ENCODE measurements at places on chromosomes 3 and 15.

- no peak for DNase-seq
Measured at GRCh38 chr3:46955801-46956259, 20.7 kb downstream of the CCDC12 start.

DNA sequence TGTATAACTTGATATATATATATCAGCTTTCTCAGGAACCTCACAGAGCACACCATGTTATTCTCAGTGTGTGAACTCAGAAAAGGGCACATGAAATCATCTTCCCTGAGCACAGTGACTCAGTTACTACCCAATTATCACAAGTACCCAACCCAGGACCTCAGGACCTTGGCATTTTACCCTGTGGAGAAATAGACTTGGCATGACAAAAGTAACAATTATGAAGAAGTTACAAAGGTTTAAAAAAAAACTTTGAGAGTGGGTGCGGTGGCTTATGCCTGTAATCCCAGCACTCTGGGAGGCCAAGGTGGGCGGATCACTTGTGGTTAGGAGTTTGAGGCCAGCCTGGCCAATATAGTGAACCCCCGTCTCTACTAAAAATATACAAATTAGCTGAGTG, 52.4 kb downstream of the ONECUT1 start:
- no peak for DNase-seq

DNA sequence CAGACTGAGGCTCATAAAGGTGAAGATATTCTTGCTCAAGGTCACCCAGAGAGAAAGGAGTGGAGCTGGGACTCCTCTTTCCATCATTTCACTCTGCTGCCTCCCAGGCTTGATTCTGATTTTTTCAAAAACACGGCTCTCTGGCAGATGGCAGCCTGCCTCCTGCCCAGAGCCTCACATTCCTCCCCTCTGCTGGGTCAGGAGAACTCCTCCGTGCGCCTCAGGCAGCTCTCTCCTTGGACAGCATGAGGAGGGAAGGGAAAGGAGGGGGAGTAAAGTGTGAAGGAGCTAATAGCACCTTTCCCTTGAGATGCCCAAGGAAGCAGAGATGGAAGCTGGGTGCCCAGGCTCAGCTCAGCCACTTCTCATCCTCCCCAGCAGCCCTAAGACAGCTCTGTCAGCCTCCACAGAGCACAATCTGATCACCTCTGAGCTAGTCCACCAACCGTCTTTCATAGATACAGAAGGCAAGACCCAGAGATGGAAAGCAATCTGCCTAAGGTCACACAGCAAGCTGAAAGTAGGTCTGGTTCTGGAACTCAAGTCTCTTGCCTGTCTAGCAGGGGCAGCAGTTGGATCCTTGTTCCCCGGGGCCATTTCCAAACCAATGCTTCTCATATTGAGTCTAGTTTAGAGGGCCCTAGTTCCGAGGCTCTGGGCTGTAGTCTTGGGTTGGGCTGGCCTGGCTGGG, 3.5 kb downstream of the RLBP1 start:
- DNase-seq: no peak

- peak; percentile 94 for DNase-seq
Measured at GRCh38 chr15:99450896-99451358, 114.9 kb upstream of the MEF2A start.

Data from fibroblast of pulmonary artery (primary cell).